ENCODE measurements at places on chromosomes 16 and 17.

DNA sequence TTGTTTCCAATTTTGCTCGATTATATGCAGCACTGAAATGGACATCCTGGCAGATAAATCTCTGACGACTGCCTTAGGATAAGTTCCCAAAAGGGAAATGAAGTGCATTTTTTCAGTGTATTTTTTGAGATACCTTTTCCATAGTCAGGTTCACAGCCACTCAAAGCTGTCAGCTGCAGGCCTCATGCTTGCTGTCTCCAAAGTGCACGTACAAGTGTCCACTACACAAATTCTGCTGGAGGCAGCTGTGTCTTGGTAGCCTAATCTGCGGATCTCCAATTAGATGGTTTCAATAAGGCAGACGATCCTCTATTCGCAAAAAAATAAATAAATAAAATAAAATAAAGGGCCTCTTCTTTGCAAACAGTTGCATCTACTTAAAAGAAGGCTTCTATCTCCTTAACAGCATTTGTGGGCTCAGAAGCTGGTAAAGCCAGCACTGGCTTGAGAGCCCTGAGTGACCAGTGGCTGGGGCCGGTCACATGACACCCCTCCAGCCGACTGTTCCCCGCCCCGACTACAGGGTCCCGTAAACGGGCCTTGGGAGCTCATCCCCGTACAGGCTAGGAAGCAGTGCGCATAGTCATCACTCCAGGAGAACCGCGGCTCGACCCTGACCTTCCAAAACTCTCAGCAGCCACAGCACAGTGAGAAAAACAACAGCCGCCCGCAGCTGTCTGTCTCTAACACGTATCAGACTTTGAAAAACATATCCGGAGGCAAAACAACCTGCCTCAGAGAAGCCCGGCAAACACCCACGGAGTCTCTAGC, 18.8 kb downstream of the RPH3AL start:
- DNase-seq = no peak

DNA sequence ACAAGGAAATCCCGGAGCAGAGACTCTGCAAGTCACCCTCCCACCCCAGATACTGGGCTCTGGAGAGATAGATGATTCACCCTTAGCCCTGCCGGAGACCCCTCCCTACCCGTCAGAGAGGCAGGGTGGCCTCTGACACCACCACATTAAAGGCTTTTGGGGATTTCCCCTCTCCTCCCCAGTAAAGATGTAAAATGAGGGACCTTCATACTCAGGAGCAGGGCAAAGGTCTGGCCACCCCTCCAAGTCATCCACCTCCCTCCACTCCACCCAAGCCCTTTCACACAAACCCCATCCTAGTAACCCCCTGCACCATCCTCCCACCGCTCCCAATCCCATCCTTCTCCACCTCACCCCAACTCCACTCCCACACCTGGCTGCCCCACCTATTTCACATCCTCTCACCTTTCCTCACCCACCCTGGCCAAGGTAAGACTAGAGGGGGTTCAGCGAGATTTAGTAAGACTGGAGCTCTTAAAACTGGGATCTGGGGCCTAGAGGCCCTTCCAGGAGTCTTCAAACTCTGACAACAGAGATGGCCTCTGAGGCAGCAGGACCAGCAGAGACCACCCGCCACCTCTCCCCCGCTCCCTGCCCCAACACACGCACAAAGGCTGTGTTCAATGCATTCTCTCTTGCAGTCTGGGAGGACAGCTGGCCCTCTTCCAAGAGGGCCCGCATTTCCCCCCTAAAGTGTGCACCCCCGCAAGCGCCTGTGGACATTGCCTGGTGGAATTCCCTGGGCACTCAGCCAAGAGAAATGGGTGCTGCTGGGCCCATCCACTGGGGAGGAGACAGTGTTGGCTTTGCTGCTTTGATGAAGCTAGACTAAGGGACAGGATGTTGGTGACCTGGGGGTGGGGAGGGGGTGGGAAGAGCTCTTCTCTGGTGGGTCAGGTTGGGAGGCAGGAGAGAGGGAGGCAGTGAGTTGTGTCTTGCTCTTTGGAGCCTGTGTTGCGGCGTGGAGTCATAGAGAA, 1.1 kb downstream of the ABAT start:
- DNase-seq = no peak

GRCh38 chr17:73956595-73957465, 246.6 kb upstream of the RPL38 start:
- no peak for DNase-seq

DNA sequence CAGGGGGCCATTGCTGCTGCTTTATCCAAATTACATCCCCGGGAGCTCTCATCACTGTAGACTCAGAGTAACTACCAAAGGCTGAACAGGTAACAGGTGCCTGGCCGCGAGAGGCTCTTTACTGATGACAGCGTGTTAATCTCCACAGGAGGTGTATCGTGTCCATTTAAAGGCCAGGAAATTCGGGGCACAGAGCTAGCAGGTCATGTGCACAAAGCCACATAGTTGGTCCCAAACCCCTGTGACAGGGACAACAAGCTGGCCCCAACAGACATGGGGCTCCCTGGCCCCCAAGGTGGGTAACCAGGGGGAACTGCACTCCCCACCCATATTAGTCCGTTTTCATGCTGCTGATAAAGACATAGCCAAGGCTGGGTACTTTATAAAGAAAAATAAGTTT, 55.3 kb upstream of the RBFOX3 start:
- no peak for DNase-seq

DNA sequence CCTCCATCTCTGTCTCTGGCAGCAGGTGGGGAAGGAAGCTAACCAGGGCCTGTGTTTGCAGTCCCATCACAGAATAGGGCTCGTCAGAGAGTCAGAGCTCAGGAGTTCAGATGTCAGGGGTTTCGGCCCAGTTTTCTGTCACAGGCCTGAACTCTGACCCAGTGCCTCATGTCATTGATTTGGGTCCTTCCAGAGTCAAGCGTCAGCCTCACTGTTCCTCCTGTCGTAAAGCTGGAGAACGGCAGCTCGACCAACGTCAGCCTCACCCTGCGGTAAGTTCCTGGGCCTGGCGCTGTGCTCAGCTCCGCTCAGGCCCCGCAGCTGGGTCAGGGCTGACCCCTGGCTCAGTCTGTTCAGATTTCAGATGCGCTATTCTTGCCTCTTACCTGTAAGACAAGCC, 10.7 kb downstream of the CTNS start:
- no peak for DNase-seq

- DNase-seq = no peak
Measured at GRCh38 chr17:4554441-4554996, 665 bp downstream of the MYBBP1A start.

DNA sequence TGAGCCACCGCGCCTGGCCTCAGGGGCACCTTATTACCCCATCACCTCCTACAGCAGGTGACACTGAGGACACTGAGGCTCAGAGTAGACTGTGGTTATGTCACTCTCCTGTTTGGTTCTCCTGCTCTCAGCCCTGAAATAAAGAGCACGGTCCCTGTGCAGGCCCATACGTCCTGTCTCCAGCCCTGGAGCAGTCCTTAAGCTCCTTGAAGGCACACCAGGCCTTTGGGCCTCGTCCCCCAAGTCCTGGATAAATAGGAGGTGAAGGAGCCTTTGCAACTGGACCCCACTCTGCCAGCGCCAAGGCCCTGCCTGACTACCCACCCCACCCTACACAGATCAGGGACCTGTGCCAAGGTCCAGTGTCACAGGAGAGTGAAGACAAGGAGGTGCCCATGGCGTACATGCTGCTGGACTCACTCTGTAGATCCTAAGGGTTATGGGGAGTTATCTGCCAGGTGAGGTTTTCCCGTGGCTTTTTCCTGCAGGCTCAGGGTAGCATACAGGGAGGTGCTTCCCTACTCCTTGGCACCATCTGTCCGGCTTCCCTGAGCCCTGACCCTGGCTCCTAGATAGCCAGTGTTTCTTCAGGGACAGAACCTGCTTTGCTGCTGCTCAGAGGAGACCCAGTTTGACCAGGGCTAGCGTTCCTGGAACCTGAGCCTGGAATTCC, 253.2 kb downstream of the SEC14L1 start:
- no peak for DNase-seq

- no peak for DNase-seq
Measured at GRCh38 chr17:71109697-71110096, 940.4 kb downstream of the KCNJ2 start.

- no peak for DNase-seq
Measured at GRCh38 chr16:11112723-11113348, 143.2 kb downstream of the SOCS1 start.

DNA sequence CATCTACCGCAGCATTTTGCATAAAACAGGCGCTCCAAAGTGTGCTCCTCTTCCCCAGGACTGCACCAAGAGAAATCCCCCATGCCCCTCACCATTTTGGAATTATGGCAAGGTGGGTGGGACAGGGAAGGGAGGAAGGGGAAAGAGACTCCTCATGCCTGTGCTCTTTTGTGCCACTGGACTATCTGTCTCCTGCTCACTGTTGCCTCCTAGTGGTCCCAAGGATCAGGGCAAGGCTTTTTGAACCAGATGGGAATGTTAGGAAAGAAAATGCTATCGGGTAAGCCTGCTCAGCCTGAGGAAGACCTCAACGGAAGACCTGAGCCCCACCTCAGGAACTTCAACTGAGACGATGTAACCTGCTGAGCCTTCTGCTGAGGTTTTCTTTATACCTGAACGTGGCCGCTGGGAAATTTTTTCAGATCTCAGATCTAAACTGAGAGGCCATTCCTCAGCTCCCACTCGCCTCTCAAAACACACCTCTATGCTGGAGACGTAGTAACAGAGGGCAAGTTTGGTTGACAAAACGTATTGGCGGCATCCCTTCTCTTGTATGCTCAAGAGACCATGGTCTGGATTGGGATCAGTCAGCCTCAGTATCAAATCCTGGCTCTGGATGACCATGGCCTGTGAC, 58.3 kb downstream of the SPACA3 start:
- peak; percentile 16 for DNase-seq

- DNase-seq = no peak
Measured at GRCh38 chr17:49370971-49371834, 9.2 kb upstream of the ZNF652 start.

DNA sequence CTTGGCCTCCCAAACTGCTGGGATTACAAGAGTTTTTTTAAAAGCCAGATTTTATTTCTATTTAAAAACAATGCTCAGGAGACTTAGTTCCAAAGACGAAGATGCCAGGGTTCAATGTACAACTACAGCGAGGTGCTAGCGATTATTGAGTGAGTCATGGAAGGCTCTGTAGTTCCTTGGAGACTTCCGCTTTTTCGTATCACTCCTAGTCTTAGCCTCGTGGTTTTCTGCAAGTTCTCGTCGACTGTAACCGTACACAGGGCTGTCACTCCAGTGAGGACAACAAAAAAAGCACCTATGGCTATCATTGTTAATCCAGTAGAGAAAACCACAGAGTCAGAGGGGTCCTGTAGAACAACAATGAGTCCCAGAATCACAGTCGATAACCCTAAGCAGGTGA, 22.7 kb upstream of the ZC3H7A start:
- no peak for DNase-seq

- no peak for DNase-seq
Measured at GRCh38 chr16:49465661-49466528, 92.3 kb downstream of the C16orf78 start.

DNA sequence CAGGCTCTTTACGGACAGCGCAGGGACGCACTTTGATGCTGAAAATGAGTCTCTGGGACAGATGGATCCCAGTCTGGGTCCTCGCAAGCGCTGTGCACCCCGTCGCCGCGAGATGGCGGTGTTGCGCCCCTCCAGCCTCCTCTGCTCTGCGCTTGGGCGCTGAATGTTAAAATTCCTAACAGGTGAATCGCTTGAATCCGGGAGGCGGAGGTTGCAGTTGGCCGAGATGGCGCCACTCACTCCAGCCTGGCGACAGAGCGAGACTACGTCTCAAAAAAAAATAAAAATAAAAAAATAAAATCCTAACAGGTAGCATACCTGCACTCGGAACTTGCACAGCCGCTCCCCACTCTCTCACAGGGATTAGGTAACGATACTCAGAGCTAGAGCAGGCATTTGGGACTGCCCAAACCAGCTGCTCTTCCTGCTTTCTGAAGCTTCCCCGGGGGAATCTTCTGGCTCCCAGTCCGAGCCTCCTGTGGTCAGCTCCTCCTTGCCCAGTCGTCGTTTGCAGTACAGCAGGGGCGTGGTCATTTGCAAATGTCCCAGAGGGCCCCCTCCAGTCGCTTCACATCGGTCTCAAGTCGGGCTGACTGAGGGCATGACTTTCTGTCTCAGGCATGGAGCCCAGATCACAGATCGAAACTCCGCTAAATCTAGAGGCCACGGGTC, 26.2 kb upstream of the OSGIN1 start:
- peak; percentile 20 for DNase-seq

DNA sequence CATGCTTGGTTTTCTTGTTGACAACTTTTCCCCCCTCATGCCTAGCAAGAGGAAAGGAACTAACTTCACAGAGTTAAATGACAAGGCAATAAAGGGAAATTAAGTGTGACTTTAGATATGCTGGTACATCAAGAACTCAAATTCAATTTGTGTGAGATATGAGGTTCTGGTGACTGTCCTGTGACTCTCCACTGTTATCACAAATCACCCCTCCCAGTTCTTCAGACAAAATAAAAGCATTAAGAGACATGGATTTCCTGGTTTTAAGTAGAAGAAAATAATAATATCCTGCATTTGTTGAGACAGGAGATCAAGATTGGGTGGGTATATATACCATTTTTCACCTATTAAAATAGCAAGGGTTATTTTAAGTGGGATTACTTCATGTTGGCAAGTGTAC, 46.2 kb downstream of the SNTB2 start:
- DNase-seq = no peak

- DNase-seq = no peak
Measured at GRCh38 chr17:59357219-59357697, 25.8 kb downstream of the YPEL2 start.

GRCh38 chr16:8808613-8809353, 11.1 kb downstream of the PMM2 start:
- DNase-seq = no peak

- no peak for DNase-seq
Measured at GRCh38 chr17:29349409-29349808, 40.8 kb upstream of the TAOK1 start.

GRCh38 chr17:49110509-49110908, 22.1 kb upstream of the B4GALNT2 start:
- DNase-seq = no peak

DNA sequence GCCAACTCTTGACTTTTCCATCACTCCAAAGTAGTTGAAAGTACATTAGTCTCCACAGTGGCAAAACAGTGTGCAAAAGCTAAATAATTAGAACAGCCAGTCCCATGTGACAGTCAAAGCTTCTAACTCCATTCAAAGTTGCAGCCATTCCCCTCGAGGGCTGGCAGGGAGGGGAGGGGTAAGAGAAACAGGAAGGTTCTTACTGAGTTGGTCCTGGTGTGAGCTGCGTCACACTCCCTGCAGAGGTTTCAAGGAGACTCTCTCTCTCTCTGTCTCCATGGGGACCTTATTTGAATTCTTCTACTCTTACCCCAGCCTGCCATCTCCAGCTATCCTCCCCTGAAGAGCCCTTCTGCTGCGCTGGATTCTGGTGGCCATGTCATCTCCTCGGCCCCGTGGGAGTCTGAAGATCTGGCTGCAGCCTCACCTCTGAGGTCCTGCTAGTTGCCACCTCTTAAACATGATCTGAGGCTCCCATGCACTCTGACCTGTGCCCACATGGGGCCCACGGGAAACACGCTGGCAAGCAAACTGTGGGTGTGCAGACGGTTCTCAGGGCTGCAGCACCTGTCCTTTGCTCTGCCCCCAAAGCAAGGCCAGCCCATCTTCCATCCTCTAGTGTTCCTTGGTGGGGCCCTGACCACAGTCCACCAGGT, 23.3 kb upstream of the STH start:
- DNase-seq = no peak

- DNase-seq = no peak
Measured at GRCh38 chr17:72463287-72464102, 342.7 kb downstream of the SOX9 start.

Data from astrocyte of the cerebellum (primary cell).